Central memory CD4-positive, alpha-beta T cell (primary cell): ENCODE measurements at places on chromosomes 2 and 18.

GRCh38 chr2:43317680-43318079 is 91.3 kb upstream of the ZFP36L2 start:
- no peak for DNase-seq

DNA sequence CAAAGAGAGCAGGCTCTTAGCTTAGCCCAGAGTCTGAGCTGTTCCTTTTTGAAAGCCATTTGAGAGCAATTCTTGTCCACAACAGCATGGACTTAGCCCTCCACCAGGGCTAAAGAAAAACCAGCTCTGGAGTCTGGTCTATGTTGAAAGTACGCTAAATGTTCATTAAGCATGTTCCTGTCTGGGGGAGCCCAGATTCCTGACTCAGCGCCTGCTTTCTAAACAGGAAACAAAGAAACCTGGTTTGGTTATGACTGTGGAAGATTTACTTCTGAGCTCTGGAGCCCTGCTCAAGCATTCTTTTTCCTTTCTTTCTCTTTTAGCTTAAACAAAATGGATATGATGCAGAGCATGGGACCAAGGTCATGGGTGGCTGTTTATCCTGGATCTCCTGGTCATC is 279.8 kb downstream of the RBM43 start:
- DNase-seq, result no peak

DNA sequence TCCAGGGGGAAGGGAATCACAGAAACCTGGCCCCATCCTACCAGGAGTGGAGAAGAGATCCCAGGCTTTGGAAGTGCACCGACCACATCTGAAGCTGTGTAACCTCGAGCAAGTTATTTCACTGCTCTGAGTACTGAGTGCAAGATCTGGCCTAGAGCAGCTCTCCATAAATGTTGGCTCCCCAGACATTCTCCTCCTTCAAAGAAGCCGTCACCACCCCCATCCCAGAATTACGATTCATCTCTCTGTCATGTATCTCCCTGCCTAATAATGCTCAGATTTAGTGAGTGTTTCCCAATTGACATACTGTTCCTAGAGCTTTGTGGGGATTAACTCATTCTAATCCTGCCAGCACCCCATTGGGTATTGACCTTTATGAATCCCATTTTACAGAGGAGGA is 51.7 kb downstream of the TNS1 start:
- no peak for DNase-seq

- no peak for DNase-seq
Measured at GRCh38 chr18:76131738-76132137, 363.3 kb downstream of the ZNF516 start.

DNA sequence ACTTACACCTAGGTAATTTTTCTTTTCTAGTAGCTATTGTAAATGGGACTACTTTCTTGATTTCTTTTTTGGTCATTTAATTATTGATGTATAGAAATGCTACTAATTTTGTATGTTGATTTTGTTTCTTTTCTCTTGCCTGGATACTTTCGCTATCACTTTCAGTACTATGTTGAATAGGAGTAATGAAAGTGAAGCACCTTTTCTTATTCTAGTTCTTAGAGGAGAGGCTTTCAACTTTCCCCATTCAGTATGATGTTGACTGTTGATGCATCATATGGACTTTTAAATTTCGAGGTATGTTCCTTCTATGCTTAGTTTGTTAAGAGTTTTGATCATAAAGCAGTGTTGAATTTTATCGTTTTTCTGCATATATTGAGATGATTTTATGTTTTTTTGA is 142.5 kb downstream of the CDH19 start:
- no peak for DNase-seq

DNA sequence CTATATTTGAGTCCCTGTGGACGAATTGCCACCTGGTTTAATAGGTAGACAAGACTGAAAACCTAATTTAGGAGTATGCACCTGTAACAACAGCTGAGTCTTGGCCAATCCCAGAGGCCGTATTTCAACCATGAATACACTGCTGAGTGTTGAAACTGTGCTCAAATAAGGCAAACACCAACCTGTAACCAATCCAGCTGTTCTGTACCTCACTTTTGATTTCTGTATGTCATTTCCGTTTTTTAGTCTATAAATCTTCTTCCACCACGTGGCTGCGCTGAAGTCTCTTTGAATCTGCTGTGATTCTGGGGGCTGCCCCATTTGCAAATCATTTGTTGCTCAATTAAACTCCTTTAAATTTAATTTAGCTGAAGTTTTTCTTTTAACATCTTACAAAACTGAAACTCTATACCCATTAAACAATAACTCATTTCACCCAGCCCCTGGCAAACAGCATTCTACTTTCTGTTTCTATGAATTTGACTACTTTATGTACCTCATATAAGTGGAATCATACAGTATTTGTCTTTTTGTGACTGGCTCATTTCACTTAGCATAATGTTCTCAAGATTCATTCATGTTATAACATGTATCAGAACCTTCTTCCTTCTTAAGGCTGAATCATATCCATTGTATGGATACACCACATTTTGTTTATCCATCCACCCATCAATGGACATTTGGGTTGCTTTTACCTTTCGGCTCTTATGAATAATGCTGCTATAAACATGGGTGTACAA is 7.5 kb upstream of the YPEL5 start:
- peak; percentile 51 for DNase-seq

- no peak for DNase-seq
Measured at GRCh38 chr2:119480718-119481142, 43.6 kb downstream of the SCTR start.

DNA sequence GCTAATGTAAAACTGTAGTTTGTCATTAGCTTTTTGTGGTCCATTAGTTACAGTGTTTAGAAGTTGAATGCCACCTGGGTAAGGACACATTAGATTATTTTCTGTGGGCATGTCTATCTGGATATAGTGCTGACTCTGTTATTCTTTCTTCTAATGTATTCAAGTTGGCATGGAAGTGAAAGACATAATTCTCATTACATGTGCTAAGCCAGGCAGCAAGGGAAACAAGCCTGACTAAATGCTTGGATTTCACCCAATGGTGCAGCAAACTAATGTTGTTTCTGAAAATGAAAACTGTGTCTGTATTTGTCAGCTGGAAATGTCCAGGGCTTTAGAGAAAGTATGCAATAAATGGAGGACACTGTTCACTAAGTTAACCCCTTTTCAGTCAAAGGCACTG is 100.7 kb downstream of the NUP35 start:
- DNase-seq, result no peak
